ENCODE measurements at places on chromosomes 6 and 20.

DNA sequence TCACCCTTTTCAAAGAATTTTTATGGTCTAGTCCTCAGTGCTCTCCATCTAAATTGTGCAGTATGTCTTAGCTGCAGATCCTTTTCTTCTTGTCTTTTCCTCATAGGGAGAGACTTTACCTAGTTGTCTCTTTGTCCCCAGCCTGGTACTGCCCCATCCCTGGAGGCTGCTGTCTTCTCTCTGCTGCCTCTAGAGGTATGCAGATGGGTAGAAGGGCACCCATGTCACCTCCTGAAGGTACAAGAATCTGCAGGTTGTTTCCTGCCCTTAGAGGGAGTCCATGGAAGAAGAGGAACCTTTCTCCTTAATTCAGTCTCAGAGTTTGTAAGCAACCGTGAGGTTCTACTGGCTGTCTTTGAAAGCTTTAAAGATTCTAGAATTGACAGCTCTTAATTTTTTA is 39.1 kb downstream of the MCM8 start:
- DNase-seq: no peak

DNA sequence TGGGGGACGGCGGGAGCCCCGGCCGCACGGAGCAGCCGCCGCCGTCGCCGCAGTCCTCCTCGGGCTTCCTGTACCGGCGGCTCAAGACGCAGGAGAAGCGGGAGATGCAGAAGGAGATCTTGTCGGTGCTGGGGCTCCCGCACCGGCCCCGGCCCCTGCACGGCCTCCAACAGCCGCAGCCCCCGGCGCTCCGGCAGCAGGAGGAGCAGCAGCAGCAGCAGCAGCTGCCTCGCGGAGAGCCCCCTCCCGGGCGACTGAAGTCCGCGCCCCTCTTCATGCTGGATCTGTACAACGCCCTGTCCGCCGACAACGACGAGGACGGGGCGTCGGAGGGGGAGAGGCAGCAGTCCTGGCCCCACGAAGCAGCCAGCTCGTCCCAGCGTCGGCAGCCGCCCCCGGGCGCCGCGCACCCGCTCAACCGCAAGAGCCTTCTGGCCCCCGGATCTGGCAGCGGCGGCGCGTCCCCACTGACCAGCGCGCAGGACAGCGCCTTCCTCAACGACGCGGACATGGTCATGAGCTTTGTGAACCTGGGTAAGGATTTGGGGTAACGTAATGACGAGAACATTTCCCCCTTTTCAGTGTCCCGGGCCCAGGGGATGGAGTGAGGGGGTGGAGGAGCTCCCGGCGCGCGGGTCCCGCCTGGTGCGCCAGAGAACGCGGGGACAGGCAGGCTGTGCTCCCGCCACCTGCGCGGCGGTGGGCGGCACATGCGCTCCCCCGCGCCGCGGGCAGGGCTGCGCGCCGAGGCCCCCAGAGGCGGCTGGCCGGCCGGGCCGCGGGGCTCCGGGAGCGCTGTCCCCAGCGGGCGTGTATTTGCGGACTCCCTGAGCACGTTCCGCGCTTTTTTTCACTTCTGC is 1.4 kb downstream of the BMP6 start:
- no peak for DNase-seq

GRCh38 chr6:139642346-139642745 is 267.9 kb upstream of the CITED2 start:
- DNase-seq: no peak

DNA sequence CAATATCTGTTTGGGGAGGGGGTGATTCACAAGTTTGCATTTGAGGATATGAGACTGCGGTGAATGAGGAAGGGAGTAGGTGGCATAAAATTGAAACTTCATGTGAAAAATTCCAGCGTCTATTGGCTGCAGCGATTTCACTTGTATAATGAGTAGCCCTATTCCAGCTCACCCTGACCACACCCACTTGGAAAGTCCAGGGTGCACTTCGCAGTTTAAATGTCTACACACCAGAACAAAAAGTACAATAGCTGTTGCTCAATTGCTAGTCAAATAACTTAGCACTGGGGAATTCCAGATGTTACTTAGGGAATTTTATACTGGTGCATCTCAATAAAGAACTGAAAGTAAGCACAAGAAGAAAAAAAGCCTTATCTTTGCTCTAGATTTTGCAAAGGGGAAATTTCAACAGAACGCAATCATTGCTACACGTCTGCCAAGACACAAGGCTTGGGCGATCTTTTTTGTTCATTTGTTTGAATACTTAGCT is 6.3 kb downstream of the TNFAIP3 start:
- no peak for DNase-seq

- no peak for DNase-seq
Measured at GRCh38 chr6:3270258-3270657, 11.5 kb downstream of the PSMG4 start.

- DNase-seq: no peak
Measured at GRCh38 chr20:63295846-63296245, 2.9 kb downstream of the COL20A1 start.

- no peak for DNase-seq
Measured at GRCh38 chr6:31575335-31575901, at the start of gene TNF. TNF (plus strand) TSS chr6:31575565; CDS start chr6:31575742, 177 bp downstream.

- no peak for DNase-seq
Measured at GRCh38 chr6:30075094-30075789, at the start of gene RNF39. RNF39 (minus strand) TSS chr6:30075769; CDS start chr6:30075585, 184 bp downstream.

DNA sequence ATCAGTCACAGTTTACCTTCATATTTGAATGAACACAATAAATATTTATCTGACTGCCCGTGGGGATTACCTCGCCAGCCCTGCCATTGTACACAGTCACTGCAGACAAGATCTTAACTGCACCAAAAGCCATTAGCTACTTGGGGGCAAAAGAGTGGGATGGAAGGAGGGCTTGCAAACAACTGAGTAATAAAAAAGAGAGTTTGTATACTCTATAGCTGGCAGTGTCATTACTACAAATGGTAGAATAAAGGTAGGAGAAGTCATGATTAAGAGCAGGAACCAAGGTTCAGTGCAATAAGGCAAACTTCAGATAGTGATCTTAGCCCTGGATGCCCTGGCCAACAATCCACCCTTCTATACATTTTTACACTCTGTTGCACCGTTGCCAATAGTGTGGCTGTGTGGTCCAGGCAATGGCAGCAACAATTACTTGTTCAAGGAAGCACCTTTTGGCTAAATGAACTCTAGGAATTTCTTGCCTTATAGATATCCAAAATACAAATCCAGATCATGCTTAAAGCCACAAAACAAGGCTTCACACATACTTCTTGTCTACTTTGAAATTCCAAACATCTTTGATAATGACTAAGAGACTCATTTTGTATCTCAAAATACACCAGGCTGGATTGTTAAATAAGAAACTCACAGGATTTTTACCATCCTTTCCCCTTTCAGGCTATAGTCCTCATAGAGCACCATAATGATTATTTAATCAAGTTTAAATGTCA is 955.4 kb upstream of the ADGRB3 start:
- DNase-seq: no peak

DNA sequence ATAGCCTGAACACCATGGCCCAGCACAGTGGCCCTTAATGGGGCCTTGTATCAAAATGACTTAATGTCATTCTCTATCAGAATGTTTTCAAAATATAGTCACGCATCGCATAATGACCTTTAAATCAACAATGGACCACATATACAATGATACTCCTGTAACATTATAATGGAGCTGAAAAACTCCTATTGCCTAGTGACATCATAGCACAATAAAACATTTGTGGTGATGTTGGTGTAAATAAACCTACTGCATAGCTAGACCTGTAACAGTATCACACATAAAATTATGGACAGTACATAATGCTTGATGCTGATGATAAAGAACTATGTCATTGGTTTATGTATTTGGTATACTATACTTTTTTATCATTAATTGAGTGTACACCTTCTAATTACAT is 9.3 kb downstream of the ELOVL5 start:
- DNase-seq: no peak

DNA sequence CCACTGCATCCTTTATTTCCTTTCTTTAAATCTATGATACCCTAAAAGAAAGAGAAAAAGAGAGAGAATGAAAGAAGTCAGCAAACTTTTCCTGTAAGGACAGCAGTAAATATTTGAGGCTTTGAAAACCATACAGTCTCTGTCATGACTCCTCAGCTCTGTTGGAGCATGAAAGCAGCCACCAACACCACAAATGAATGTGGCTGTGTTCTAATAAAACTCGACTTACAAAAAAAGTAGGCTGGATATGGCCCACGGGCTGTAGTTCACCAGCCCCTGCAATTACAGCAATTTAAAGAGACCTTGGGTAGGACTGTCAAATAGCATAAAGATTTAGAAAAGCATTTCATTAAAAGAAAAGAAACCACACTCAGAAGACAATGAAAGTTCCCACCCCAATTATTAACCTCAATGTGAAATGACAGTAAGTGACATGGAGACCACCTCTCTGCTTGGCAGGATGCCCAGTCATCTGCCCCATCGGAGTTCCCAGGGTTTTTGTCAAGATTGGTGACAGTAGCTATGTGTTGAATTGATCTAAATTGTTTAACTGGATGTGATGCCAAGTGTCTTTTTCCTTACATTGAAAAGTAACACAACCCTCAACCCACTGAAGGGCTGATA is 50.9 kb downstream of the TNFRSF21 start:
- DNase-seq: peak; percentile 66

- DNase-seq: no peak
Measured at GRCh38 chr6:137811916-137812553, 55.0 kb upstream of the TNFAIP3 start.

DNA sequence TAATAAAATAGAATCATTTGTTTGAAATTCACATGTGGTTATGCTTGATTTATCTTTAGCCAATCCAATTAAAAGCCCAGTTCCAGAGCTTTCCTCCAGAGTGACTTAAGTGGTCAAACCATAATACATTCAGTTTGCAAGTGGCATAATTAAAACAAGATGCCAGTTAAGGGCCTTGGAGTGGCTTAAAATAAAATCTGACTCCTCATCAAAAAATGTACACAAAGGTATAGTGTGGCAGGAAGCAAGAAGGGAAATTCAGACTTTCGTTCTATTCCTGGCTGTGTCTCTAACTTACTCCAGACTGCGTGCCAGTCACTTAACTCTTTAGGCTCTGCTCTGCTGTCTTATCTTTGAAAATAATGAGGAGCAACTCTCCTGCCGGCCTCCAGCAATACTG is 251.3 kb upstream of the PRND start:
- no peak for DNase-seq

All from Jurkat, Clone E6-1 (cell line).